Stimulated activated CD4-positive, alpha-beta T cell treated with anti-CD3 and anti-CD28 coated beads, Interleukin-4, amount 100 ng/mL, for 1 hour (primary cell): ENCODE measurements at places on chromosomes 5 and 9.

GRCh38 chr9:37187713-37188439, 67.5 kb downstream of the ZCCHC7 start:
- no peak for DNase-seq

DNA sequence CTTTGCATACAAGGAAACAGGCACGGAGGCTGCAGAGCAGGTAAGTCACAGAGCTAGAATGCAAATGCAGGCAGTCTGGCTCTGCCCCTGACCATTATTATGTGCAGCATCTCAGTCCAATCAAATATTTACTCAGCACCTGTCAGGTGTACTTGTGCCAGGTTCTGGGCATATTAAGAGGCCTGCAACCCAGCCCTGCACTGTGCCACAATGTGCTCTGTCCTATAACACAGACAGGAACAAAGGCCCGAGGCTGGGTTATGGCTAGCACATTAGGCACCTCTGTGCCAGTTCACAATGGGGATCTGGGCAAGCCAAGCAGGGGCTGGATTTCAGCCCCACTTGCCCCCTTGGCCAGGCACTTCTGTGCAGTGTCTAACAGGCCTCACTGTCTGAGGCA, 14.0 kb downstream of the ARL15 start:
- DNase-seq, result no peak

DNA sequence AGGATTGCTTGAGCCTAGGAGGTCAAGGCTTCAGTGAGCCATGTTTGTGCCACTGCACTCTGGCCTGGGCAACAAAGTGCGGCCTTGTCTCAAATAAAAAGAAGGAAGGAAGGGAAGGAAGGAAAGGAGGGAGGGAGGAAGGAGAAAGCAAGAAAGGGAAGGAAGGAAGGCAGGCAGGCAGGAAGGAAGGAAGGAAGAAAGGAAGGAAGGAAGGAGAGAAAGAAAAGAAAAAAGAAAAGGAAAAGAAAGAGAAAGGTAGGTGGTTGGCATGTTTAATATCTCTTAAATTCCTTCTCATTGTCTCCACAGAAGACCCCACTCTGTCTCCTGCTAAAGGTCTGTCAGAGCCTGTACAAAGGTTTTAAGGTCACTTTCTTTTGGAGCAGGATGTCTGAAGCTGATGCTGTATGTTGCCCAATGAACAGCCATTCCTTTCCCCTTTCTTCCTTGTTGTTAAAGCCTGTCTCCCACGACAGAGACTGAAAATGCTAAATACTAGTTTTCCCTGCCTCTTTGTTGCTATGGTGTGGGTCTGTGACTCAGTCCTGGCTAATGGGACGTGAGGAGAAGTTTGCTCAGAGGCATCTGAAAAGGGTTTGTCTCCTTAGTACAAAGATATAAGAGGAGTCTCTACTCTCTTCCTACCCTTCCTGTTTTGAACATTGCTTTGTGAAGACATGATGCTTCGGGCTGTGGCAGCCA, 213.3 kb downstream of the PCSK1 start:
- no peak for DNase-seq

- DNase-seq, result peak; percentile 52
Observed at GRCh38 chr5:157222506-157223230, 42.0 kb downstream of the ITK start.

DNA sequence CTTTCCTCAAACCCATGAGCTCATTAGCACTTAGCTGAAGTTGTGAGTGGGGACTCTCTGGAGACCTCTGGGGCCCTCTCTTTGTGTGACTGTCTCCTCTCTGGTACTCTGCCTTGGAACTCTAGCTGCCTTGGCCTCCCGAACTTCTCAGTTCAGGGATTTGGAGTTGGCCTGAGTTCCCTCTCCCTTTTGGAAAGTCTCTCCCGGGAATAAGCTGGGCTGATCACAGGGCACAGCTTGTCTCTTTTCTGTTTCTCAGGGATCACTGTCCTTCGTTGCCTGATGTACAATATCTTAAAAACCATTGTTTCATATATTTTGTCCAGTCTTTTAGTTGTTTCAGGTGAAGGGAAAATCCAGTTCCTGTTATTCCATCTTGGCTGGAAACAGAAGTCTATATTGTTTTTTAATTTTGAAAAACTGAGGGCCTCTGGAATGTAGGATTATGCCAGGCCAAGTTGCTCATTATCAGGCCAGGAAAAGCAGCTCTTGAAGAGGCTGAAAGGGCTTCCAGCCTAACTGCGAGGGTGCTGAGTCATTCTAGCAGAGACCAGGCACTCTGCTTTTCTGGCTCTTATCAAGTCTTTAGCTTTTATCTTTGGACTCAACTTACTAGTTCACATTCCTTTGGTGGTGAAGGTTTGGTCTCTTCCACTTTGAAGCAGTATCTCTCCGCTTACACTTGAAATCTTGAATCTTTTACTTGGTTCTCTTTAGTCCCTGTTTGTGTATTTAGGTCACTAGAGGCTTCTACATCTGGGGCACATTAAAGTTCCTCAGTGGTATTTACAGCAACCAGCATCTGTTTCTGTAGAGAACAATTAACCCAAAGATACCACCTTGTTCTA, 8.4 kb upstream of the RGS3 start:
- DNase-seq, result no peak

- no peak for DNase-seq
Observed at GRCh38 chr9:106755736-106756135, 107.2 kb upstream of the ZNF462 start.
